Stimulated activated memory B cell treated with anti-CD40 and anti-IgM and Interleukin-4, amounts not matched to agents 10 μg/mL and 1 μg/mL and 100 μg/mL, for 72 hours (primary cell): ENCODE measurements at places on chromosomes 2 and 18.

DNA sequence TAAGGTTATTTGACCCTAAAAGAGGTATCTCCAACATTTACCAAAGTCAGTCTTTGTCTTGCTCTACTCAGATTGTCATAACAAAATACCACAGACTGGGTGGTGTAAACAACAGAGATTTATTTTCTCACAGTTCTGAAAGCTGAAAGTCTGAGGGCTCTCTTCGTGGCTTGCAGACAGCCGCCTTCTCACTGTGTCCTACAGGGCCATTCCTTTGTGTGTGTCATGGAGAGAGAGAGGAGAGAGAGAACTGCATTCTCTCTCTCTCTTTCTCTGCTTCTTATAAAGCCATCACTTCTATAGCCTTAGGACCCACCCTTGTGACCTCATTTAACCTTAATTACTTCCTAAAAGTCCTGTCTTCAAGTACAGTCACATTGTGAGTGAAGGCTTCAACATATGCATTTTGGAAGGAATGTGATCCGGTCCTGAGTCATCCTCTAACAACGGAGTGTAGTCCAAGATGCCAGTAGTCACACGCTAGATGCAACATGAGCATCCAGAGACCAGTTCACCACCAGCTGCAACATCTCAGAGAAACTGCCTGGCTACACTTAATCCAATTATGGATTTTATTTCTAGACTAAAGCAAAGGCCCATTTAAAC lies 130.2 kb downstream of the CD226 start:
- no peak for ATAC-seq

GRCh38 chr2:227703280-227703732 lies 14.5 kb downstream of the SLC19A3 start:
- no peak for ATAC-seq

DNA sequence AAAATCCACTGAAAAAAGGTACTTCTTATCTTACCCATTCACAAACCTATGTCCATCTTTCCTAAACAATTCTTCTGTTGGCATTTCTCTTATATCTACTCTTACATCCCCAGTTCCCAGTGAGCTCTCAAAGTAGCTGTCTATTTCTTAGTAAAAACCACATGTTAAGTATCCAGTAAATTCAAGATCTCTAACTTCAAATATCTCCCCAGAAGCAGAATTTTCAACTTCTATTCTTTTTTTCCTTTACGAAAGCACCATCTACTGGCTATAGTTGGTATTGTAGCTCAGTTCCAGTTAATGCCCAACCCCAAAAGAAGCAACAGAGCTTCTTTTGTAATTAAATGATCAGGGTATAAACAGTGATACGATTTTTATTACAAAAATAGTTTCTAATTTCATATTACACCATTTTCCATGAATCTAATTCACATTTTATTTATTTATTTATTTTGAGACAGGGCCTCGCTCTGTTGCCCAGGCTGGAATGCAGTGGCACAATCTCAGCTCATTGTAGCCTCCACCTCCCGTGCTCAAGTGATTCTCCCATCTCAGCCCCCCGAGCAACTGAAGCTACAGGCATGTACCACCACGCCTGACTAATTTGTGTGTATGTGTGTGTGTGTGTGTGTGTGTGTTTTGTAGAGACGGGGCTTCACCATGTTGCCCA lies 28.5 kb downstream of the HRH4 start:
- ATAC-seq: no peak

DNA sequence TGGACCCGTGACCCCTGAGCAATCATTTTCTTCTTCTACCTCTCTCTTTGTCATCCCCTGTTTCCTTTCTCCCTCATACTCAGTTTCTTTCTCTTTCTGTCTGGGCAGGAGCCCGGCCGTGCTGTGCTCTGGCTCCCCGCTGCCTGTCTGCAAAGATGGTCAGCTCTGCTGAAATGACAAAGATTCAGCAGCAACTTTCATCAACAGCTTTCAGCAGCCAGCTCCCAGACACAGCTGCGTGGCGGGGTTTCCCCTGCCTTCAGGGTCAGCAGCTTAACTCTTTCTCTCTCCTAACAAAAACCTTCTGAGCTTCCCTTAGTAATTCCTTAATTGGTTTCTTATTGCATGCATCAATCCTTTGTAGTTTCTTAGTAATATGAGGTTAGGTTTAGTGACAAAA lies 1234.4 kb downstream of the CNTNAP5 start:
- ATAC-seq: no peak

GRCh38 chr2:44939106-44940048 lies 2.1 kb upstream of the SIX3 start:
- no peak for ATAC-seq

DNA sequence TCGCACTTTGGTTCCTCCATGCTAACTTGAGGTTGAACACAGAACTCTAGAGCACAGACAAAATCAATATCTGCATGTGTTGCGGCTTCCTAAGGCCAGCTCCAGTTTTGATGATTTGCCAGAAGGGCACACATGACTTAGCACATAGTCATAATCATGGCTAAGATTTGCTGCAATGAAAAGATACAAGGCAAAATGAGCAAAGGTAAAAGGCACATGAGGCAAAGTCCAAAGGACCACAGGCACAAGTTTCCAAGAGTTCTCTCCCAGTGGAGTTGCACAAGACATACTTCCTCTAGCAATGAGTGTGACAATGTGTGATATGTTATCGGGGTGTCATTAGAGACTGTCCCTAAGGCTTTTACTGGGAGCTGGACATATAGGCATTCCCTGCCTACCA lies 24.2 kb upstream of the CXXC1 start:
- ATAC-seq: no peak

- no peak for ATAC-seq
Measured at GRCh38 chr2:237352279-237352845, 61.6 kb downstream of the COL6A3 start.

DNA sequence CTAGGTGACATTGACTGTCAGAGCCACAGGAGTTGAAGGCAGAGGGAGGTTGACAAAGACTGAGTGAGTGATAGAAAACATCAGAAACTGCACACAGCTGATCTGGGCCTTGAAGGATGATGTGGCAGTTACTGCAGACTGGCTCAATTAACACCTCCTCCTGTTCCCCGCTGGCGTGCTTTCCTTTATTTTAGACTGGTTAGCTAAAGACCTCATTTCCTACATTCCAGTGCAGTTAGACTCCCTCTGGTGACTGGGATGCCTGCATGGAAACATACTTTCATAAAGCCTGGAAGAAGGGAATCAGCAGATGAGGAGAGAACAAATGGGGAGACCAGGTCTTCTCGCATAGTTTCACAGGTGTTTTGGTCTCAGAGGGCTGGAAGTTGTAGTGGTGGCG lies 7.1 kb downstream of the TPGS2 start:
- ATAC-seq: no peak

DNA sequence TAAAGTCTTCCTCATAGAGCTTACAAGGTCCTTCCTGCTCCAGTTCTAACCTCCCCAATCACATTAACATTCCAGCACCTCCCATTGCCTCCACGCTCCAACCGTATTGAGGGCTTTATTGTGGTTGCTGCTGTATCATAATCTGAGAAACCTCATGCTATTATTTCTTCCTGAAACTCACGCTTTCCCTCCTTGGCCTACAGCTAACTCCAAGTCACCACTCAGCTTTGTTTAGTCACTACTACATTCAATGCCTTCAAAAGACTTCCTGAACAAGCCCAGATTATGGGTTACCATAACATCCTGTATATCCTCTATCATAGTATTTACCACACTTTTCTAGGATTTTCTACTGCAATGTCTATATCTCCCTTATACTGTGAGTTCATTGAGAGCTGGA lies 230.4 kb downstream of the IKZF2 start:
- no peak for ATAC-seq

- no peak for ATAC-seq
Measured at GRCh38 chr2:64329848-64330247, 124.1 kb upstream of the LGALSL start.

DNA sequence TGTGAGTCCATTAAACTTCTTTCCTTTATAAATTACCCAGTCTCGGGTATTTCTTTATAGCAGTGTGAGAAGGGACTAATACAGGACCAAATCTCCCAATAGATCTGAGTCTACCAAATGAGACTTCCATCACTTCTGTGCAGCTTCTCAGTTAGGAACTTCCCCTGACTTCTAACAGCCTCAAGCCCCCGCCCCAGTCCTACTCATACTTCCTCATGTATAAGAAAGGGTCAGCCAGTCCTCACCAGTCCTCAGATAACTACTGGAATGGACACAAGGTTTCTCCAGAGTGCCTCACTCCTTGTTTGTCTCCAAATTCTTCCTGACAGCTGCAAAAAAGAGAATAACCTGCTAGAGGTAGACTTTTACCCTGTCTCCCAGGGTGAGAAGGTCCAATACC lies 19.5 kb downstream of the TTC32 start:
- no peak for ATAC-seq

GRCh38 chr2:121147766-121148165 lies 137.2 kb downstream of the TFCP2L1 start:
- ATAC-seq: no peak

- ATAC-seq: peak; percentile 86
Measured at GRCh38 chr2:96116879-96117533, 635 bp upstream of the ADRA2B start.

GRCh38 chr2:111667542-111668273 lies 216.3 kb downstream of the ANAPC1 start:
- no peak for ATAC-seq

DNA sequence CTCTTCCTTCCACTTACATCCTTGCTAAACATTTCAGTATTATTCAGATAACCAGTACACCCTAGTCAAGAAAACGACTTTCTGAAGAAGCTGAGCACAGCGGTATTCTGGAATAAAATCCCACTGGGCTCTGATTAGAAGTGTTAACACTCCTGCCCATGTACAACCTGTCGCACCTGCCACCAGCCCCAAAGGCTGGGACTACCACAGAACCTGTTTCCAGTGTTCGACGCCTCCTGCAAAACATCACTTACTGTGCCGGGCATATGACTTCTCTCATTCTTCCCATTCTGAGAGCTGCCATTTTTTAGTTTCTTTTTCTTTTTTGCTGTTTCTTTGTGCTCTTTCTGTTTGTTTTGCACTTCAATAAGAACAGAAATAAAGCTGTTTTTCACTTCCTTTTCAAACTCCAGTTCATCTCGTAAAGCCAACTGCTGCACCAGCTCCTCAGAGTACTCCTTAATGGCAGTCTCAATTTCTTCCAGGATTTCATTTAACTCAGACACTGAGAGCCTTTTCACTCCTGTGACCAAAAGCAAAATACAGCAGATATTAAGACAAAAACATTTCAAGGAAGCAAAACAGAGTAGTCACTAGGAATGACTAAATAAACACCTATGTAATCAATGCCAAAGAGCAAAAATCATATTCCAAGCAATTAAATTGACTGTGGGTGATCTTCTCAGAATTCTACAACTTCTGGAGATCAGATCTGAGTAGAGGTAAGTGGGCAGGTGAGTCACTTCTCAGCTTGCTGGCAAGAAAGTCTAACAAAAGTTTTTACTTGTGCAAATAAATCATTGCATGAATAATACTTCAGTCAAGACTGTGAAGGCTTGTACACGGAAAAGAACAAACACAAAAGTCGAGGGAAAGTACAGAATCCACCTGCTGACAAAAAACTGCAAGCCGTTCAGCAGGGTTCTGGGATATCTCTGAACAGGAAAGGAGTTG lies 19.3 kb downstream of the FEZ2 start:
- no peak for ATAC-seq

DNA sequence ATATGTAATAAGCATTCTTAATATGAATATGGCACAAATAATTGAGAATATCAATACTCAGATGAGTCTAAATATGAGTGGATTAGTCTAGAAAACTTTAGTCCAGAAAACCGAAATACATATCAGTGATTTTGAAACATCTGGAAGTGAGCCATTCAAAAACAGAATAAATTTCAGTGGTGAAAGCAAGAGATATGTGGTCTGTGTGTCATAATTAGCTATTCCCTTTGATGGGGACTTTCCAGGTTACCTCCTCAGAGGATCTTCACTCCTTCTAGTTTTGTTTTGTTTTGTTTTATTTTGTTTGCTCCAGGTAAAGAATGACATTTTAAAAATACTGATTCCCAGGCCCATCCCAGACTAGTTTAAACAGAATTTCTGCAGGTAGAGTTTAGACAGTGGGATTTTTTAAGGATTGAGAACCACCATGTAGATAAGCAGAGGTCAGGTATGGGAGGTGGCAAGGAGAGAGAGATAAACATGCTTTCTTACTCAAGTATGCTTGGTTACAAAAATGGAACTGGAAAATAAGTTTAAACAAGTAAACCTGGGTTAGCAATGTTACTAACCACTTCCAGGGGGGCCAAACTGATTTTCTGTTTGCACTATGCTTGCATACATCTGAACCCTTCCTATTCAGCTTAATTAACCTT lies 70.7 kb downstream of the NABP1 start:
- no peak for ATAC-seq

- no peak for ATAC-seq
Measured at GRCh38 chr2:166381-166780, 97.5 kb downstream of the SH3YL1 start.

GRCh38 chr2:102698369-102699111 lies 63.3 kb upstream of the TMEM182 start:
- no peak for ATAC-seq

- no peak for ATAC-seq
Measured at GRCh38 chr2:164275659-164276058, 345.6 kb downstream of the GRB14 start.

DNA sequence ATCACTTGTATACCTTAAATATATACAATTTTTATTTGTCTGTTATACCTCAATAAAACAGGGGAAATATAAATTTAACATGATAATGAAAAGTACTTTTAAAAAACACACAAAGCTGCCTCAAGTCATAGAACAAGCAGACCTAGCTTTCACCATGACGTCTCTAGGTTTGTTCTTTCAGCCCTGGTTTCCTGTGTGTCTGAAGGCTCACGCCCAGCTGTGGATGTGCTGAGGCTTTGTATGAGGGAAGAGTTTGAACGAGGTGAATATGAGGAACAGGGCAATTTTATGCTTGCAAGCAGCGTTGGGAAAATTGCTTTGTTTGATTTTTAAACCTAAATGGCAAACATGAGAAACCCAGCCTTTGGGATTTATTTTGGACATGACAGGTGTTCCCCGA lies 15.3 kb downstream of the SH3RF3 start:
- ATAC-seq: no peak

GRCh38 chr2:172182624-172183023 lies 79.9 kb upstream of the DLX2 start:
- ATAC-seq: no peak

DNA sequence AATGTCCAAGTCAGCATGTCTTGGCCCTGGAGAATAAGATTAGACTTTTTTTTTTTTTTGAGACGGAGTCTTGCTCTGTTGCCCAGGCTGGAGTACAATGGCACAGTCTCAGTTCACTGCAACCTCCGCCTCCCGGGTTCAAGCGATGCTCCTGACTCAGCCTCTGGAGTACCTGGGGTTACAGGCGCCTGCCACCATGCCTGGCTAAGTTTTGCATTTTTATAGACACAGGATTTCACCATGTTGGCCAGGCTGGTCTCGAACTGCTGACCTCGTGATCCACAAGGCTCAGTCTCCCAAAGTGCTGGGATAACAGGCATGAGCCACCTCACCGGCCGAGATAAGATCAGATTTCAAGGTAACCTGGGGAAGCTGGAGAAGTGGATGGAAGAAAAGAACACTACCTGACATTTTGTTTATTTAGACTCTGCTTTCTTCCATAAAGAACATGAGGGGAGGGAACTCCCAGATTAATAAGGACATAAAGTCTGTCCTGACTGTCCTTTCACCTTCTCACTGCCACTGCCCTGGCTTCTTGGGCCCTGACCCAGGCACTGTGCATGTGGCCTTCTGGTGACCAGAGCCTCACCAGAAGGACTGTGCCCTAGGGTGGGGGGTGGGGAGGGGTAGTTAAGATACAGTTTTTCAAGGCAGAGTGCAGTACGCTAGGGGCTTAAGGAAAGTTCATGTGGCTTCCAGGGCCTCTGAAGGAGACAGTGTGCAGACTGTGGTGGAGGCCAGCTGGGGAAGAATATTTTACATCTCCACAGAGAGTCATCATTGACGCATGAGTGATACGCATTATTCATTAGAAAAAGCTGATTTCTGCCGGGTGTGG lies 4.8 kb upstream of the IMPA2 start:
- no peak for ATAC-seq
